ENCODE measurements at places on chromosomes 3 and 15.

DNA sequence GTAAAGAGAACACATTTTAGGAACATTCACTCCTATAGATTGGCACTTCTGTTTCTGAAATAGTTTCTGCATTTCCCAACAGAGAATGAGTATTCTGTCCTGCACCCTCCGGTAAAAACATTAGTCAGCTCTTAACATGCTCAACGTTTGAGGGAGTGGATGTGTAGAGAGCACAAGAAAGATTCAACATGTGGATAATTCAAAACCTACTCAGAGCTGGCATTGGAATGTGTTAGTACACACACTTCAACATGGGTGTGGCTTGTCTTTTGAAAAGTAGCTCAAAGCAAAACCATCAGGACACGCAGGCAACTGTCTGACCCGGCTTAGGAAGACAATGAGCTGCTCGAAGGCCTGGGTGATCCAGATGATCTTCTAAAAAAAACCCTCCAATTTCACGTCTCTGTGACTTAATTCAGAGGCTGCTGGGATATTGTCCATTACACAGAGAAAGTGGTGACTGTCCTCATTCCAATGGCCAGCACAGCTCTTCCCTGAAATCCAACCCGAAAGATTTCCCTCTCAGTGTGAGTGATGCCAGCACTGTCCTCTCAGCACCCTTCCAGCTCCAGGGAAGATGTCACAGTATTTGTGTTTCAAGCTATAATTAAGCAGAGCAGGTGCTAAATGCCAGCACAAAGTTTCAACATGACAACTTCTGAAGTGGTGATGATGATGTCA lies 18.1 kb downstream of the FBN1 start:
- no peak for DNase-seq

- no peak for DNase-seq
Measured at GRCh38 chr3:29544701-29545363, 264.0 kb downstream of the RBMS3 start.

GRCh38 chr3:195003006-195003892 lies 267.7 kb downstream of the XXYLT1 start:
- no peak for DNase-seq

- no peak for DNase-seq
Measured at GRCh38 chr3:169400874-169401273, 262.6 kb downstream of the MECOM start.

All from stimulated activated CD4-positive, alpha-beta T cell treated with anti-CD3 and anti-CD28 coated beads, Interleukin-12 subunit alpha, Interleukin-12 subunit beta, amount 100 ng/mL, for 24 hours (primary cell).